ENCODE measurements at places on chromosomes 1 and 21. TPM values are rescaled to one million over a fixed set of nuclear protein-coding genes. Genes with fewer than 3 reads are reported as not detected.

Gene GRIK1
- polyA plus RNA-seq = 0.19 TPM

Gene PDE9A
- polyA plus RNA-seq = not detected

Gene AGPAT3
- polyA plus RNA-seq = 50.1 TPM

Gene SEC16B
- not detected for polyA plus RNA-seq

Gene THEM5
- polyA plus RNA-seq = not detected

Gene TAS1R1
- polyA plus RNA-seq = not detected

Gene HSD17B7
- 14.7 TPM for polyA plus RNA-seq

Gene SLFNL1
- 0.12 TPM for polyA plus RNA-seq

Gene VAV3
- polyA plus RNA-seq = not detected

Gene AK5
- polyA plus RNA-seq = not detected

Gene KLF17
- polyA plus RNA-seq = not detected

DNA sequence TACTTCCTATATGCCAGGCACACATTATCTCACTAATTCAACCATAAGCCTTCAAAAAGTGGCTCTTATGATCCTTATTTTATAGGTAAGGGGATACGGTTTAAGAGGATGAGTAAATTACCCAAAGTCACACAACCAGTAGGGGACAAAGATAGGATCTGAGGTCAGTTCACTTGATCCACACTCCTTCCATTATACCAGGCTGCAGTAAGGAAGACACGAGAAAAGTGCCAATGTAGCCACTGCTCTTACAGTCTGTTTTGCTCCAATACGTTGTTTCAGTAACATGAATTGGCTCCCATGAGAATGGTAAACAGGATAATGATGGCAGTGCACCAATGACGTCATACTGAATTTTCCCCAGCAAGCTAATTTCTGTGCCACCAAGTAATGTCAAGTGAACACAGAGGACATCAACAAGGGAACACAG, 15.4 kb upstream of the GUCA2A start:
- DNase-seq = no peak

- DNase-seq = no peak
Observed at GRCh38 chr1:240107058-240107684, 15.5 kb downstream of the FMN2 start.

DNA sequence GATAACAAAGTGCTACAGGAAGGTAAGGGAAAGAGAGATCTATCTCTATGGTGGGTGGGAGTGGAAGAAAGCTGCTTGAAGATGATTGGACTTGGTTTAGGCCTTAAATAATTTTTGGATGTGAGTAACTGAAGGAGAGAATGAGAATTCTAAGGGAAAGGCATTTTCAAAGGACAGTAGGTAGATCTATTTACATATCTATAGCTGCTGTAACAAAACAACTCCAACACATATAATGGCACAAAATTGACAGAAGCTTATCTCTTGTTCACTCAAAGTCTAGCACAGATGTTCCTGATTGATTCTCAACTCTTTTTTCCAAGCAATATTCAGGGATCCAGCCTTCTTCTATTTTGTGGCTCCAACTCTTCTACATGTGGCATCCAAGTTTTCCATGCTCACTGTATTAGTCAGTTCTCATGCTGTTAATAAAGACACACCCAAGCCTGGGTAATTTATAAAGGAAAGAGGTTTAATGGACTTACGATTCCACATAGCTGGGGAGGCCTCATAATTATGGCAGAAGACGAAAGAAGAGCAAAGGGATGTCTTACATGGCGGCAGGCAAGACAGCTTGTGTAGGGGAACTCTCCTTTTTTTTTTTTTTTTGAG, 3.1 kb upstream of the DDAH1 start:
- no peak for DNase-seq

GRCh38 chr1:23848673-23849616, 19.1 kb downstream of the FUCA1 start:
- DNase-seq = no peak

DNA sequence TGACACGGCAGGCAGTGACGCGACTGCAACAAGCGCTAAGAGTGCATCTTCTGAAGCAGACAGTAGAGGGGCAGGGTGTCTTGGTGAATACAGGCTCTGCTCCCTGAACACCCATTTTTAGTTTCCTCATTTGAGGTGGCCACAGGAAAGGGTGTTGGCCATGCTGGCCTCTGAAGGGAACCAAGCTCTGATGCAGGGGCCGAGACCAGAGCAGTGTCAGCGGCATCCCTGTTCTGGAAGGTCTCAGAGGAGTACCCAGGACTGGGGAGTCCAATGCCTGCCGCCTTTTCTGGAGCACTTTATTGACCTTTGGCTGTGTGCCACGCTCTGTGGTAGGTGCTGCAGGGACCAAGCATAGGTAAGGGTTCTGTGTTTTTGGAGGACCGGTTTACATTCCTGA, 100.4 kb downstream of the KCNJ6 start:
- DNase-seq = no peak

DNA sequence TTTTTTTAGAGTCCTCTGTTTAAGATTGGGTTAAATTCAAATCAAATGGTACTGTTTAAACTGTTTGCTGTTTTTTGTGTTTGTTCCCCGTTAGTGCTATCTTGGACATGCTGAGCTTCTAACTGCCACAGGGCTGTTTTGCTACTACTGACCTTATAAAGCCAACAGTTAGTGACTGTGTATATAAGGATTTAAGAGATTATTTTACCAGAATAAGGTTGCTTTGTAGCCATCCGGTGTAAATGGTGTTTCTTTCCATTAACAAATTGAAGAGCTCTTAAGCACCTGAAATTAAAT, 37.0 kb downstream of the ZNF281 start:
- no peak for DNase-seq

GRCh38 chr1:210117198-210117597, 115.4 kb upstream of the SERTAD4 start:
- DNase-seq = no peak

DNA sequence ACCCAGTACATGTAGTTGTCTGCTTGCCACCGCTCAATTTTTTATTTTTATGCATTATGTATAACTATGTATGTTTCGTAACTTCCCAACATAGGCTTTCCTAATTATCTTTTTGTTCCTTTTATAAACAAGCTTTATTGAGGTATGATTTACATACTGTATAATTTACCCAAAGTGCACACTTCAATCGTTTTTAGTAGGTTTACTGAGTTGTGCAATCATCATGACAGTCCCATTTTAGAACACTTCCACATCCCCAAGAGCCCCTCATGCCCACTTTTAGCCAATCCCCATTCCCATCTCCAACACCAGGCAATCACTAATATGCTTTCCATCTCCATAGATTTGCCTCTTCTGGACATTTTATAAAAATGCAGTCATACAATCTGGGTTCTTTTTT, 14.3 kb upstream of the SLC1A7 start:
- DNase-seq = no peak

DNA sequence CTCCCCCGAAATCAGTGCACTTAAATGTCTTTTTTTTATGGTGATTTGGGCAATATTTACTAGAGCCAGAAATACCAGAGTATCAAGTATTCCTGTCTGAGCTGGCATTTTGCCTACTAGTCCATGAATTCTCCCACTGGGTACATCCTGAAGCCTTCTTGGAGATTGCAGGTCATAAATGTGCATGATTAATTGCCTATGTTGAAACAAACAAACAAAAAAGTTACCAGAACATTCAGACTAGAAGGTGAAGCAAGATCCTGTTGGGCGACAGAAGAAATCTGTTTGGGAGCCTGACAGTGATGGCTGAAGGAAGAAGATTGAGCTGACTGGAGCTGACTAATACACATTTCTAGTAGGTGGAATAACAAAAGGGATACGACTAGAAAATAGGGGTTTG, 127.4 kb upstream of the NRIP1 start:
- no peak for DNase-seq

GRCh38 chr21:31347435-31348032, 3.5 kb upstream of the TIAM1 start:
- peak; percentile 29 for DNase-seq

GRCh38 chr21:33974513-33975468, 59.2 kb upstream of the ATP5PO start:
- no peak for DNase-seq

DNA sequence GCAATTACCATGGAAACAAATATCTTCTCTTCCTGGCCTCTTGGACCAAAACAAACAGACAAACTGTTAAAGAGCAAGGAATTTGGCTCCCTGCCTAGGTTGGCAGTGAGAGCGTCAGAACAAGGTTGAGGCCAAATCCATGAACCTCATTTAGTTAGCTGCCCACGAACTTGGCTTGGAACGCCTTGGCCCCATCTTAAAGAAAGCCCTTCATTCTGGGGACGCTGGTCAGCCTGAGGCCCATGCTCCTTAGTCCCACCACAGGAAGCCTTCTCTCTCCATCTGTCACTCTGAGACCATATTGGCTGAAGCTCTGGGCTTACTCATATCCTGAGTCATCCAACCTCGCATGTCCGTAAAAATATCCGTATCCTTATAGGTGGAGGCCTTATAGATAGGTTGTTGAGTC, 62.4 kb upstream of the DIRAS3 start:
- no peak for DNase-seq

- no peak for DNase-seq
Observed at GRCh38 chr1:234265861-234266260, 107.4 kb upstream of the COA6 start.

- no peak for DNase-seq
Observed at GRCh38 chr1:202244841-202245261, 51.3 kb downstream of the LGR6 start.

DNA sequence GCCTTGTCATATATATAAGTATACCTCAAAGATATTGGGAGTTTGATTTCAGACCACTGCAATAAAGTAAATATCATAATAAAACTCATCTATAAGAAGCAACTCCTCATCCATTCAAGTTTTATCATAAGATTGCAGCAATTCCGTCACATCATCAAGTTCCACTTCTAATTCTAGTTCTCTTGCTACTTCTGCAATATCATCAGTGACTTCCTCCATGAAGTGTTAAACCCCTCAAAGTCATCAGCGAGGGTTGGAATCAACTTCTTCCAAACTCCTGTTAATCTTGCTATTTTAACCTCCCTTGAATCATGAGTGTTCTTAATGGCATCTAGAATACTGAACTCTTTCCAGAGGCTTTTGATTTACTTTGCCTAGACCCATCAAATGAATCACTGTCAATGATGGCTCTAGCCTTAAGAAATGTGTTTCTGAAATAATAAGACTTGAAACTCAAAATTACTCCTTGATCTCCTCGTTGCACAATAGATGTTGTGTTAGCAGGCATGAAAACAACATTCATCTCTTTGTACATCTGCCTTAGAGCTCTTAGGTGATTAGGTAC, 88.3 kb downstream of the RPE65 start:
- DNase-seq = no peak

DNA sequence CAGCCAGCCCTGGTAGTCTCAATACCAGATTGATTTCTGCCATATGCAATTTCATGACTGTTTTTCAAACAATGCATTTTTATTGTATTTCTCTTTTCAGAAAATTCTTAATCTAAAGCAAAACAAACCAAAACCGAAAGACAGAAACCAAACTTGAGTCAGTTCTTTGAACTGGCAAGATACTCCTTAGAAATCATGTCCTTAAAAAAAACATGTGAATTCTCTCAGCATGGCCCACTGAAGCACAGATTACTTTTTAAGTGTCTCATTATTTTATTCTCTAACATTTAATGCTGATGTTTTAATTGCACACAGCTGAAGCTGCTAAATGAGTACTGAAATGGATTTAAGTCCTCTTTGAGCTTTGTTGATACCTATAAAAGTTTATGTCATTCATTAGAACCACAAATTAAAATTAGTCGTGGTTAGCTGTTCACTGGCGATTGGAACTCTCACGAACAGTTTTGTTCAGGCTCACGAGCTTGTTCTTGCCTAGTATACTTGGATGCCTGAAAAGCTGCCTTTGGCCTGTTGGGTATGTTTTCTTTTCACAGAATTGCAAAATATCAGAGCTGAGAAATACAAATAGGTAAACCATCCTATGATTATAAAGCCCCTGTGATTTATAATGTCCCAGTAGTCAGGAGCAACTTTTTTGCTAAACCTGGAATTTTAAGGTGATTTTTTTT, 87.5 kb downstream of the CAMTA1 start:
- no peak for DNase-seq

DNA sequence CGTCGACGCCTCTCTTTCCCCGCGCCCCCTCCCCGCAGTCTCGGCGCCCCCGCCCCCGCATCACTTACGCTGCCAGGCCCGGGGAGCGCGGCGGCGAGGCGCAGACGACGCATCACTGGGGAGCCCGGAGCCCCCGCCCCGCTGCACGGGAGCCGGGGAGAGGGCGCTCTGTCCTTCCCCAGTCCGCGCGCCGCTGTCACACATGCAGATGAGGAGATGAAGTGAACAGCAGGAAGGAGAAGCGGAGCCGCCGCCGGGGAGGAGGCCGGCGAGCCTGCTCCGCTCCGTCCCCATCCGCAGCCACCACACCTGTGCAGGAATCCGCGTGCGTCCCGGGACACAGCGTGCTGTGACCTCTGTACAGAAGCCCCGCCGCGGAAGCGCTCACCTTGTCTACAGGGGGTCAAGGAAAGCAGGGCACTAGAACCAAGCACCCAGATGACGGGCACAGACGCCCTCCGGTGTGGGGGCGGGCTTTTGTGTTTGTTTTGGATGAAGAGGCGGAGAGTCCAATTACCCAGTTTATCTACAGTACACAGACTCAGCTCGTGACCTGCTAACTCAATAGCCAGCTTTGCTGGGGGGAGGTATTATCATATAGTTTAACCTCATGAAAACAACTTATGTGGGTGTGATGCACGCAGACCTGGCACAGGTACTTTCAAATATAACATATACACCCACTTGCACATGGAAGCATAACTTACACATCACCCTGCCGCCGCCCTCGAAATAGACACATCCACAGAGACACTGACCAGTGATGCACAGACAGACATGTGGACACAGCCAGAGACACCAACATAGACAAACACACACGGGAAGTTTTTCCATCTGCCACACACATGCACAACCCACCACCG, 12.4 kb downstream of the KLHDC8A start:
- peak; percentile 59 for DNase-seq

DNA sequence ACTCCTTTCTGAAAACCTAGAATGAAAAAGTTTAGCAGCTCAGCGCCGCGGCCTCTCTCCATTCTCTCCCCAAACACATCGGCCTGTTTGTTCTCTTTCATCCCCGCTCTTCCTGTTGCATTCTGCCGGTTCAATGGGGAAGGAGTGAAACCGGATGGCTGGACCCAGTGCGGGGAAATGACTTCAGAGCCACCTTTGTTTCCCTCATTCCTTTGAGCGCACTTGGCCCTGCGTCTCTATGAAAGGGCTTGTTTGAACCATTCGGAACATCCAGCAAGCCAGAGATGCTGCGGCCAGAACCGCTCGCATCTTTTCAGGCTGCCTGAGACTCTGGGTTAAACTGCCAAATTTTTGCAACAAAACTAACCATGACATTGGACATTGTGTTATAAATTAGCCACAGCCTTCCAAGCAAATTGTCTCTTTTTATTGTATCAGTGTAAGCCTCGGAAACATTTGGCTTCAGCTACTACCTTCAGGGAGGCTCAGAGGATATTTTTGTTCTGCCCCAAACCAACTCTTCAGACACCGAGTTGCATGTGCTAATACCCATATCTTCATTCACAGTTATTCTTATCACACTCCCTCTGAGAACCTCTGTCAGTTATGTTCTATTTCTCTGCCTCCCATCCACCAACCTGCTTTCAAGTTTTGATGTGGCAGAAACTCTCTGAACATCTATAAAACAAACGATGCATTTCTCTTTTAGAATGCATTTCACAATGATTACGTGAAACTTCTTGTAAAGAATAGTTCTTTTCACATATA, 5.1 kb upstream of the OLIG1 start:
- DNase-seq = no peak

Measured in K562 (cell line).